ENCODE measurements at places on chromosomes 3 and 15.

DNA sequence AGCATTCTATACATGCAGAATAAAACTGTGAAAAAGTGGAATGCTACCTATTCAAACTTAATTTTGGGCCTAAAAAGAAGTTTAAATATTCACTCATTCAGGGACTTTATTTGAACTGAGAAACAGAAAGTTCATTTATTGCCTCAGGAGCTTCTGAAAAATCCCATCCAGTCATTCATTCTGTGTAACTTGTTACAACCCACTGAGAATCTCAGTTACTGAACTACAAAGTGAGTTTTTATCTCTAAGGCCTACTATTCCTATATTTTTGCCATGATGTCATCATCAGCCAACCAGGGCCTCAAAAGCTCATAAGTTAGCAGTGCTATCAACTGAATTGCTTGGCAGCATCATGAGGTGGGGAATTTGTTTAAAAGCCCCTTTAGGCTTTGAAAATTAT lies 98.0 kb upstream of the BOC start:
- no peak for DNase-seq

GRCh38 chr3:172208586-172209332 lies 169.4 kb downstream of the FNDC3B start:
- DNase-seq = no peak

DNA sequence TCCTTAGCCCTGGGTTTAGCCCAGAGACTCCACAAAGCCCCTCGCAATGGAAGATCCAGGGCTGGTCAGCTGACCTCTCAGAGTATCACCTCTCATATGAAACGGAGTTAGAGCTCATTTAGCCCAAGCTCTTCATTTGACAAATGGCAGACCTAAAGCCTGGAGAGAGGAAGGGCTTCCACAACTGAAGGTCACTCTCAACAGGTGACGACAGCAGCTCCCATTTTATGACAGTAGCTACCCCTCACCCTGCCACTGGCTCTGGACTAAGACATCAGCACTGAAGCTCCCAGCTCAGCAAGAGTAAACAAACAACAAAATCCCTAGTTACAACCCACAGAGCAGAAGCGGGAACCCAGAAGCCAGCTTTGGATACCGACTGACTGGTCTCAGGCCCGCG lies 33.7 kb downstream of the TLE3 start:
- no peak for DNase-seq

DNA sequence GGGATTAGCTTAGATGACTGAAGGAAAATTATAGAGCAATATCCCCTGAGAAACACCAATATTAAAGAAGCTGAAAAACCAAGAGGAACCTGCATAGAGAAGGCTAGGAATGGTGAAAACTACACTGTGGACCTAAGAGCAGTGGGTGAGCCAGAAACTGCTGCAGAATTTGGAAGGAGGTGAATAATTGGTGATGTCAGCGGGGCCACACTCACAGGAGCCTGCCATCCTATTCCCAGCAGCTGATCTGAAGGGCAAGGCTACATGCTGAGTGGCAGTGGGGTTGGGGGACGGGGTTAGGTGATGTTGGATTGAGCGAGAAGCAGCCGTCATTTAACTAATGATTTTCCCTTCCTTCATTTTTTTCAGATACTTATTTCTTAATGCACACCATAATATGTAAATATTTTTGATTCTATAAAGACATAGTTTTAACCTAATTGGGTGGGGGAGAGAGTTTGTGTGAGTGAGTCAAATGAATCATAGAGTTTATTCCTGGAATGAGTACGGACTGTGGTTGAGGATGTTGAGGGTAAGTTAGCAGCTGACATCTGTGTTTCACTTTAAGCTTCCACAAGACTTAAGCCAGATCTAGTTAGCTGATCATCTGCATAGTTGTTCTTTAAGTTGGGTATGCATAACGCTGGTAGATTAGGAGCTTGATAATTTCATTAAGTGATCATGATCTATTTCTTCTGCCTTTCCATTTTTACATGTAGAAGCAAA lies 222.8 kb downstream of the PTPRG start:
- no peak for DNase-seq

DNA sequence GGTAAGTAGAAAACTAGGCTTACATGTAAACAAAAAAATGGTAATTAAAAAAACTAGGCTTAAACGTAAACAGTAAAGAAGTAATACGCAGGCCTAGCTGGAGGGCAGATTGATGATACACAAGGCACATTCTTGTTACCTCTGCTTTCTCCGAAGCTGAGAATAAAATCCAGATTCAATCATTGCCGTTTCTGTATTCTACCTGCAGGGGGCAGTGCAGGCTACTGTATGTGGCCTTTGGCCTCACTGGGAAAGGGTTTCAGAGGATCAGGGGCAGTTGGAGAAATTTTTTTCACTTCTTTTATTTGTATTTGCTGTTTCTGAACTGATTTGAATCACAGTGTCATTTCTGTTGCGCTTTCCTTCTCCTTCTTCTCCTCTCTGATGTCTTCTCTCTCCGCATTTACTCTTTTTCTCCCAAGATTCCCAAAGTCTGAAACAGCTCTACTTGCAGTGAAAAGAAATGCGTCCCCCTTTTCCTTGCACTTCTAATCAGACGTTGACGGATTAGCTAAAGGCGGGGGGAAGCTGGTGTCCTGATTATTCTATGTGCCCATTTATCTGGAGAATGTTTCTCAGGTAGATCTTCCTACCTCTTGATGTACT lies 67.1 kb upstream of the MCTP2 start:
- peak; percentile 50 for DNase-seq

DNA sequence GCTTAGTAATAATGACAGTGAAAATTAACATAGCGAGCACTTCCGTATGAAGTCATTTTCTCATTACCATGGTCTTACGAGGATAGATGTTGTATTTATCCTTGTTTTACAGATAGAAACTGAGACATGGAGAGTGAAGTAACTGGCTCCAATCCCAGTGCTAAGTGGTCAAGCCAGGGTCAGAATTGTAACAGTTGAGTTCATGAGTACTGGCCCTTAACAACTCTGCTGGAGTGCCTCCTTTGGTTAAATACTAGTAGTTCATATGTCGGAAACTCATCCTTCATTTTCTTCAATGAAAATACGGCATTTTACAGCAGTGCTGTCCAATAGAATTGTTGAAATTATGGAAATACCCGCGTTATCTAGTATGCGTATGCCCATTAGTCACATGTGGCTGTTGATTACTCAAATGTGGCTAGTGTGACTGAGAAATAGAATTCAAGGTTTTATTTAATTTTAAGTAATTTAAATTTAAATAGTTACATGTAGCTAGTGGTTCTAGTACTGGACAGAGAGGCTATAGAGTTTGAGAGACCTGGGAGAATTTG lies 32.5 kb downstream of the FNDC3B start:
- no peak for DNase-seq

DNA sequence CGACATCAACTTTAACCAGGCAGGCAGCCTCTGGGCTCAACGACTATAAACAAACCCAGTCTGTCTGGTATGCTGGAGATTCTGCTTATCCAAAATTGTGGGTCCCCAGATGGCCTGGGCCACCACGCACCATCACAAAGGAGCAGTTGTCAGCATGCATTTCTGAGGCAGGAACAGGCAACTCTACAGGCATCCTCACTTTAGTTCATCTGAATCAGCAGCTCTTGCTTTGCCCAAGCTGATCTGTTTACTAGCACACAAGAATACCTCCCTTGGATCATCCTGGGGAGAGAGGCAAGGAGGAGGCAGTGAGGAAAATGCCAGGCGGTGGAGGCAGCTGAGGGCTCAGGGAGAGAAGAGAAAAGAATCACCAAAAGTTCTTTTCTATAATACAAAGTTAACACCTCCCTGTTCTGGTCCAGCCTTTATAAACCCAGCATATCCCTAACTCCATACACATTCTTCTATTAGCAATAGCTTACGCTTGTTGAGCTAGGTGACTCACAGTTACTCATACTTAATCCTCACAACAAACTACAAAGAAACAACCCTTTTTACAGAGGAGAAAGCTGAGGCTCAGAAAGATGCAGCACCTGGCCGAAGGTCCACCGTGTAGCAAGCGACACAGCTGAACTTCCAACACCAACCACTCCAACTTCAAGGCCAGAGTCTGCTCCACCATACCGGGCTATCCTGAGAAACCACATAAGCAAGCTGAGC lies 33.6 kb downstream of the ZDHHC3 start:
- DNase-seq = no peak

- peak; percentile 64 for DNase-seq
These were observed 9.6 kb upstream of the PSMD2 start for GRCh38 chr3:184289426-184289938.

DNA sequence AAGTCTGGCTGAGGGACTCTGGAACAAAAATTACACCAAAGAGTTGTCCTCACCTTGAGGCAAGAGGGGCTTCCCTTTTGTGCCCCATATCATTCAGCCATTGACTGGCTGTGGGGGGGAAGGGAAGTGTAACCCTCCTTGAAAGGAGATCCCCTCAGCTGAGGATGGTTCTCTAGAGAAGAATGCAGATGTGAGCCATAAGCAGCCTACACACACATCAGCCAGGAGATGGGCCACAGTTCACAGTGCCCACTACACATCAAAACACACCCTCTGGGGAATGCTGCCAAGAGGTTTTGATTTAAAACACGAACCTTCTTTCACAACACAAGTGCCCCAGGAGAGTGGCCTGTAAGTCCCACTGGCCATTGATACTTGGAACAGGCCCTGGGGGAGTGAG lies 231.2 kb upstream of the CTDSPL start:
- no peak for DNase-seq

DNA sequence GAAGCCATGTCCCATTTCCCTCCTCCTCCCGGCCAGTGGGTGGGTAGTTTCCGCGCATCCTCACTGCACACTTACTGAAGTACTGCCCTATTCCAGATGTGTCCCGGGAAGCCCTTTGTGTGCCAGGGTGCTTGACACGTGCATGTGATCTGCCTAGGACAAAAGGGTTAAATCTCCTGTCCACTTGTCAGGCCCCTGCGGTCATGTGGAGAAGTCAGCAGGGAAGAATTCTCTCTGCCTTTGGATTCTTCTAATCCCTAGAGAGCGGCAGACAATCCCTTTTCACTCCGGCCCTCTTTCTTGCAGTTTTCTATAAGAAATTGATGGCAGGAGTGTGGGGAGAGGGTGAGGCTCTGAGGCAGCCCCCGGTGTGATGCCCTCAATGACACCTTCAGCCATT lies 19.8 kb downstream of the ST8SIA2 start:
- DNase-seq = no peak

GRCh38 chr3:108098003-108098370 lies 7.2 kb upstream of the CD47 start:
- DNase-seq = no peak

GRCh38 chr3:158728061-158728377 lies 4.2 kb downstream of the RARRES1 start:
- DNase-seq = no peak

- no peak for DNase-seq
These were observed 226.8 kb downstream of the OCA2 start for GRCh38 chr15:27872355-27872754.

GRCh38 chr3:7630925-7631324 lies 770.0 kb downstream of the GRM7 start:
- DNase-seq = no peak

DNA sequence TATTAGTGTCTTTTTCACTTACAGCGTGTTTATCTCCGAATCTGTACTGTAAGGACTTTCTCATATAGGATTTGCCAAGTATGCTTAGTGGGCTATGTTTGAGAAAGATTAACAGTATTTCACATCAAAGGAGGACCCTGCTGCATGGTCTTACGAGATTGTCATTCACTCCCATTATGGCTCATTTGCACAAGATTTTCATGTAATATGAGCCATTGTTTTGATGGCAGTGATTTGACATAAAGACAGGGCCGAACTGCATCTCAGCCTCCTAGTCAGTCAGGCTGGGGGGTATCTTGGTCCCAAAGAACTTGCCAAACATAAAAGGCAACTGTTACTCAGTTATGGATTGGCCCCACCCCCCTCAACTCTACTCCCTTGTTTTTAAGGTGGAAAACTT lies 205.9 kb downstream of the ZIC1 start:
- no peak for DNase-seq

DNA sequence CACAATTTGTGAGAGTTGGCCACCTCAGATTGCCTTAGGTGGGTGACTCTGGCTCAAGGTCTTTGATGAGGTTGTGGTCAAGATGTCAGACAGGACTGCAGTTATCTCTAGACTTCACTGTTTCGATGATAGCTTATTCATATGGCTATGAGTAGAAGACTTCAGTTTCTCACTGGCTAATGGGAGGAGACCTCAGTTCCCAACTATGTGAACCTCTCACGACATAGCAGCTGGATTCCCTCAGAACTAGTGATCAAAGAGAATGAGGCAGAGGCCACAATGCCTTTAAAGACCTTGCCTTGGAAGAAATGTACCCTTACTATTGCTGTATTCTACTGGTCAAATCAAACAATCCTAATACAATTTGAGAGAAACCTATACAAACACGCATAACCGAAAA lies 607.5 kb upstream of the ROBO2 start:
- no peak for DNase-seq

GRCh38 chr3:65665915-65666314 lies 372.8 kb downstream of the MAGI1 start:
- DNase-seq = no peak

GRCh38 chr3:196162679-196163078 lies 48.5 kb downstream of the ZDHHC19 start:
- no peak for DNase-seq

DNA sequence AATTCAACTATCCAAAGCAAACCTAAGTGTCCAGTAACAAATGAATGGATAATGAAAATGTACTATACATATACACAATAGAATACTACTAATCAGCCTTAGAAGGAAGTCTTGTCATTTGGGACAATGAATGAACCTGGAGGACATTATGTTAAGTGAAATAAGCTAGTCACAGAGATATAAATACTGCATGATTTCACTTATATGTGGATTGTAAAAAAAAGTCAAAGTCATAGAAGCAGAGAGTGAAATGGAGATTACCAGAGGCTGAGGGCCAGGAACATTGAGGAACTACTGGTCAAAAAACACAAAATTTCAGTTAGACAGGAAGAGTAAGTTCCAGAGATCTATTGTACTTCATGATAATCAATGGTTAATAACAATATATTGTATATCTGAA lies 33.6 kb downstream of the MYO5A start:
- DNase-seq = no peak

- no peak for DNase-seq
These were observed 58.5 kb upstream of the CCR4 start for GRCh38 chr3:32892625-32893598.

GRCh38 chr3:177177749-177178221 lies 19.5 kb downstream of the TBL1XR1 start:
- DNase-seq = no peak

GRCh38 chr3:127000119-127000518 lies 17.2 kb downstream of the PLXNA1 start:
- DNase-seq = no peak

- no peak for DNase-seq
These were observed 79.6 kb upstream of the DCBLD2 start for GRCh38 chr3:98980915-98981596.

DNA sequence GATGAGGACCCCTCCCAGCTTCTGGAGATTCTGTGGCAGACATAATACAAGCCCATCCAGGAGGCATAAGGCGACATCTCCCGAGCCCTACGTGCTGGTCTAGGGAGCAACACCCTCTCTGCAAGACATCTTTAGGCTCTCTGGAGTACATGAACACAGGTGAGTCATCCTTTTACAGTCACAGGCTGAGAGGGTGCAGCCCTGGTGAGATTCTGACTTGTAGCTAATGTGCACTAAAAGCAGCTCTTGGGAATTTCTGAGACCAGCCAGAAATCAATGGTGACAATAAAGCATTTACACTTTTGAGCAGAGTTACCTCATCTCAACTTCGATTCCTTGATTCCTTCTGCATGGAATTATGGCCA lies 131.1 kb downstream of the XXYLT1 start:
- DNase-seq = no peak
